ENCODE measurements at places on chromosomes 3 and 15. TPM values are rescaled to one million over a fixed set of nuclear protein-coding genes. Genes with fewer than 3 reads are reported as not detected.

DNA sequence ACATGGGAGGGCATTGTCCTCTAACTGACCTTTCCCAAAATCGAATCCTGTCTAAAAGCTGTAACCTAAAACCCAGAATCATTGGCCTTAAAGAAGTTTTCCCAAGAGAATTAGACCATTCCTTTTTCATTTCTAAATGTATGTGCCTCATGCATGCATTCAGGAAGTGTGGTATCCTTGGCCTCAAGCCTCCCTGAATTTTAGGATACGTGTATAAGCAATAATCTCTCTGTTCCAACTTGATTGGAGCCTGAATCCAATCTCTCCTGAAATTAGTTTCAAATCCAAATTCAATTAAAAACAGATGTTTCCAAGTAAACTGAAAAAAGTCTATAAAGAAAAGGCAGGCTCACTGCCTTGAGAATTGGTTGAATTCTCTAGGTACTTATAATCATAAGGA is 86.0 kb upstream of the VEPH1 start:
- no peak for DNase-seq
- no peaks in the 10 kb centered on the region for H3K36me3 ChIP-seq
- no peaks in the 10 kb centered on the region for H3K27me3 ChIP-seq
- no peak overlapping the region for H3K4me3 ChIP-seq

Gene XCR1
- 0.05 TPM for total RNA-seq

DNA sequence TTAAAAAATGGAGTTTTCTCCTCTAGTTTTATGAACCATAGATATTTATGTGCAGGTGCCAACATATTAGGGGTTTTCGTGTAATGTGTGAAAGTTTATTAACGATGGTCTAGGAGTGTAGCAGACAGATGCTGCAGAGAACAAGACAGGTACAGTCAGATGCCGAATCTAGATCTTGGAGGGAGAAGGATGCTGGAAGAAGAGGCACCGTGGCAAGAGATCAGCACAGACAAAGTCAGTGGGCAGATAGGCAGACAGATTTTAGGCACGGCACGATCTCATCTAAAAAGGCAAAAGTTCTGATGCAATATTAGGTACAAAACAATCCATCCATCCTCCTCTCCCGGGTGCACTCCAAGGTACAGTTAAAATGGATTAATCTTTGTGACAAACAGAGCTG is 161.6 kb downstream of the TIGIT start:
- H3K27me3 ChIP-seq: no peaks in the 10 kb centered on the region
- H3K36me3 ChIP-seq: no peaks in the 10 kb centered on the region
- H3K4me3 ChIP-seq: peak overlapping the region; percentile 49
- H3K4me1 ChIP-seq: peaks cover 3% of the 10 kb centered on the region

DNA sequence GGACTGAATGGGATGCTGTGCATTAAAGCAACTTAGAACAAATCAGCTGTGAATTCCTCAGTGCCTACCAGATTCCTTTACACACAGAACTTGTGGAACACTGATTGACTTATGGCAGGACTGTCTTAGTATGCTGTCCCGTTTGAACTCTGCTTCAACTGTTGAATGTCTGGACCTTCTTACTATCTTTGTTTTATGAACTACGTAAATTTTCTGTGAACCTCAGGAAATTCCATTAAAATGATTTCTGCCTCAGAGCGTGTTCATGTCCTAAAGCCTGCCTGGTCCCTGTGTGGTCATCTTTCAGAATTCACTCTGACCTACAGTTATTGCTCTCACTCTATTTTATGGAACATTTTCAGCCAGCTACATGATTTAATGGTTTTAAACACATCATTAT is 29.4 kb upstream of the FBN1 start:
- no peak for DNase-seq
- no peak overlapping the region for H3K4me3 ChIP-seq
- H3K4me1 ChIP-seq: no peaks in the 10 kb centered on the region

GRCh38 chr15:35720019-35720418 is 174.1 kb upstream of the DPH6 start:
- H3K4me1 ChIP-seq: no peaks in the 10 kb centered on the region
- H3K27me3 ChIP-seq: no peaks in the 10 kb centered on the region
- H3K36me3 ChIP-seq: no peaks in the 10 kb centered on the region
- DNase-seq: no peak
- H3K4me3 ChIP-seq: no peak overlapping the region
- H3K27ac ChIP-seq: no peak overlapping the region

DNA sequence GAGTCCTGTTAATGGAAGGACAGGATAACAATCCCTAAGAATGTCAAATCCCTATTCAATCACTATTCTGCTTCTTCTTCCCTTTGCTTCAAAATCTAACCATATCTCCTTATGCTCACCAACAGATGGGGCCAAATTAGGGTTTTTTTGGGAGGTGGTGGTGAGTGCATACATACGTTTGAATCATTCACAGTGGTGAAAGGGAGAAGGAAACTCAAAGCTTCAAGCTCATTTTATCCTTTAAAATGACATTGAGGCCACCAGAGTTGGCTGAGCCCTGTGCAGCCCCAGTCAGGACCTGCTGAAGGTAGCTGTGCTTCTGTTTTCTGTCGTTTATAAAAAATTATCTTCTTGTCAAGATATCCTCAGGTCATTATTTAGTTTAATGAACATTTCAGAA is 607.5 kb upstream of the AGTR1 start:
- no peaks in the 10 kb centered on the region for H3K36me3 ChIP-seq
- no peaks in the 10 kb centered on the region for H3K27me3 ChIP-seq
- no peaks in the 10 kb centered on the region for H3K4me1 ChIP-seq
- no peak overlapping the region for H3K4me3 ChIP-seq
- H3K27ac ChIP-seq: no peak overlapping the region
- DNase-seq: no peak

GRCh38 chr3:186151077-186151971 is 42.4 kb upstream of the ETV5 start:
- H3K27me3 ChIP-seq: no peaks in the 10 kb centered on the region
- no peak overlapping the region for H3K27ac ChIP-seq
- H3K36me3 ChIP-seq: no peaks in the 10 kb centered on the region
- no peaks in the 10 kb centered on the region for H3K4me1 ChIP-seq
- no peak for DNase-seq

- no peaks in the 10 kb centered on the region for H3K27me3 ChIP-seq
- no peak for DNase-seq
- H3K4me3 ChIP-seq: no peak overlapping the region
- H3K4me1 ChIP-seq: peaks cover 4% of the 10 kb centered on the region
Observed at GRCh38 chr15:65081758-65082157, 5.2 kb downstream of the KBTBD13 start.

DNA sequence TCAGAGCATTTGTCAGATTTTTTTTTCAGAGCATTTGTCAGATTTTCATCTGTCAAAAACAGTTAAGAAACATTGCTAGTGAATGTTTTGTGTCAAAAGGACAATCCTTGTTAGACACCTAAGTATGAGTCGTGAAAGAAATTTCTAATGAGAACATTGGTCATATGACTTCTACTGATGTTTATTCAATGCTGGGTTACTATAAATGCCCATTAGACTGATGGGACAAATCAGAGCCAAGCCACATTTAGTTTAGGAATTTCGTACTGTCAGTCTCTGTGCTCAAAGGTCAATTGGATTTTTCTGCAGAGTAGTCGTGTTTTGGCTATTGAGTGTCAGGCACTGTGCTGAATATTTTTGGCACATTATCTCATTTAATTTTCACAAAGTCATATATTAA is 31.6 kb downstream of the TSC22D2 start:
- no peak for DNase-seq
- H3K27me3 ChIP-seq: no peaks in the 10 kb centered on the region
- no peaks in the 10 kb centered on the region for H3K36me3 ChIP-seq

DNA sequence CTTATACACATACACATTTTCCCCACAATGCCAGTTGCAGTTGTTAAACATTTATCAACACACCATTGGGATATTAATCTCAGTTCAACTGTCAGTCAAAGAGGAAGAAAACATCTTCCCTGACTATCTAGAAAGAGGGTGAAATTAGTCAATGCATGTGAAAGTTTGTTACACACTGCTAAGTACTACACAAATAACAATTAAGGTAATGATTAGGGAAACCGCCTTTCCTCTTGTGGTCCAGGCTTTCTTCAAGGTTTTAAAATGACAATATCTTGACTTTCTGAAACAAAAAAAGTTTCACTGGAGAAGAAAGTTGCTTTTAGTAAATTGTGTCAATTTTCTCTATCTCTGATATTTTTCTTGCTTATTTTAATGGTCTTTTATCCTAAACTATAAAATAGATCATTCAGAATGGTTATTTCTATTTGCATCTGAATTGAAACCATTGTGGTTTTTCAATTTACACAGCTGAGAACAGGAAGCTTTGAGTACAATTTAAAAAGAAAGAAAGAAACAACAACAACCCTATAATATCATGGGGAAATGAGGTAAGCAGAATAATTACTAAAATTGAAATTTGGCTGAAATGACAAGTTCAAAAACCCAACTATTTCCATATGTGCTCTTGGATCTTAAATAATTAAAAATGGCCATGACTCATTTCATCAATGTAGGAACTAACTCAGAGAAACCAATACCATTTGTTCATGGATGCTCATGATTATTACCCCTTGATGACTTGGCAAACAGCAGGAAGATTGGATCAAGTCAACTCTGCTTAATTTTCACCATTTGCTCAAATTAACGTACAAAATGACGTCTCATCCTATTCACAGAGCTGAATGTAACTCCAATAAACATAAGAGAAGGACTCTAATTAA is 31.7 kb downstream of the GPR149 start:
- H3K36me3 ChIP-seq: no peaks in the 10 kb centered on the region
- no peak for DNase-seq
- no peaks in the 10 kb centered on the region for H3K27me3 ChIP-seq
- H3K4me3 ChIP-seq: no peak overlapping the region
- no peaks in the 10 kb centered on the region for H3K4me1 ChIP-seq

DNA sequence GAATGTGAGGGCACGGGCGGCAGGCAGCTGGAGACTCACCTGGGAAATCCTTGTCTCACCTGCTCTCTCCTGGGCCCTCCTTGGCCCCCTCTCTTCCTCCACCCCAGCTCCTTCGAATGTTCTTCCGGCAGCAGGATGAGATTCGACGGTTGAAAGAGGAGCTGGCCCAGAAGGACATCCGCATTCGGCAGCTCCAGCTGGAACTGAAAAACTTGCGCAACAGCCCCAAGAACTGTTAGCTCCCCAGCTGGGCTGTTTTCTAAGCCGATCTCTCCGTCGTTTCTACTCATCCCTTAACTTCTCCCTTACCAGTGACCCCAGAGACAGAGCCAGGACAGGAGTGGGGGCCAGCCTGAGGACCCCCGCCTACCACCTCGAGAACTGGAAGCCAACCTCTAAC is 95.0 kb downstream of the ANP32A start:
- peak overlapping the region; percentile 63 for H3K27ac ChIP-seq
- peak; percentile 59 for DNase-seq
- no peak overlapping the region for H3K4me3 ChIP-seq
- peaks cover 16% of the 10 kb centered on the region for H3K4me1 ChIP-seq

DNA sequence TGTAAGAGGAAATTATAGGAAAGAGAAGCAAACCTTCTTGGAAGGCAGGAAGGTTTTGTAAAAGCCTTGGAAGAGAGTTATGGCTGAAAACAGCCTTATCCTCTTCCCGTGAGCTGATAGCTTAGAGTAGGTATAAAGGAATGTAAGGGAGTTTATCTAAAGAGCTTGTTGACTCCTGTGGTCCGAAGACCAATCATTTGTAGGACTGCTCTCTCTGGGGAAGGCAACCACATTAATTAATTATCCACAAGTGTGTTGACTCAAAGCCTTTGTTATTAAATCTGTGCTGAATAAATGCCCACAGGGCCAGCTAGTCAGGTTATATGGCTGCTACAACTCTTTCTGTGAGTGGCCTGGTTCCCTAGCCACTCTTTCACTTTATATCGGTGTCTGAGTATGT is 452.1 kb upstream of the RASGRP1 start:
- H3K4me1 ChIP-seq: peaks cover 2% of the 10 kb centered on the region
- DNase-seq: no peak
- no peaks in the 10 kb centered on the region for H3K27me3 ChIP-seq
- H3K27ac ChIP-seq: no peak overlapping the region
- no peaks in the 10 kb centered on the region for H3K36me3 ChIP-seq

- H3K4me3 ChIP-seq: no peak overlapping the region
- DNase-seq: no peak
- H3K27ac ChIP-seq: no peak overlapping the region
Observed at GRCh38 chr3:72487078-72487765, 361.0 kb downstream of the SHQ1 start.

Gene HSPBAP1
- total RNA-seq: 10.7 TPM

GRCh38 chr3:94734206-94734605 is 671.3 kb downstream of the NSUN3 start:
- H3K27me3 ChIP-seq: no peaks in the 10 kb centered on the region
- no peak overlapping the region for H3K4me3 ChIP-seq
- H3K4me1 ChIP-seq: no peaks in the 10 kb centered on the region

- no peaks in the 10 kb centered on the region for H3K27me3 ChIP-seq
- H3K27ac ChIP-seq: no peak overlapping the region
- H3K4me1 ChIP-seq: no peaks in the 10 kb centered on the region
Observed at GRCh38 chr3:69986419-69986818, 13.1 kb upstream of the SAMMSON start.

- no peaks in the 10 kb centered on the region for H3K36me3 ChIP-seq
- no peaks in the 10 kb centered on the region for H3K27me3 ChIP-seq
- H3K4me1 ChIP-seq: peaks cover 4% of the 10 kb centered on the region
Observed at GRCh38 chr3:126389794-126390146, 4.9 kb upstream of the CFAP100 start.

DNA sequence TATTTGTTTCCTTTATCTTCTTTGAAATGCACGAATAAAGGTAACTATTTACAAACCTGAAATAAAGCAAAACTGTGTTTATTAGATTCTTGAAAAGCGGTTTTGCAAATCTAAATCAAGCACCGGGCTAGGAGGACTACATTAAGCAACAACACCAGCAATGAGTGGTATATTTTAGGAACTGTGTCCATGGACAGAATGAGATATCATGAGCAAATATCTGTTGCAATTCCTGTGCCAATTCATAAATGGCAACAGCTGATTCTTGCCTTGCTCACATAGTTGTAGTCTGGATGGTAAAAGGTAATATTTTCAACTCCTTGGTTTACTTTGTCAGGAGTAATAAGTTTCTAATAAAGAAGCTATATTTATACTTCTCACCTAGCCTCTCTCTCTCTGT is 403.3 kb downstream of the LPP start:
- DNase-seq: no peak
- no peaks in the 10 kb centered on the region for H3K27me3 ChIP-seq
- no peak overlapping the region for H3K27ac ChIP-seq
- H3K4me1 ChIP-seq: no peaks in the 10 kb centered on the region

- no peak for DNase-seq
- no peaks in the 10 kb centered on the region for H3K27me3 ChIP-seq
- H3K36me3 ChIP-seq: no peaks in the 10 kb centered on the region
- no peak overlapping the region for H3K4me3 ChIP-seq
Observed at GRCh38 chr3:71936681-71937080, 151.7 kb upstream of the PROK2 start.

- no peaks in the 10 kb centered on the region for H3K27me3 ChIP-seq
- no peak overlapping the region for H3K27ac ChIP-seq
- DNase-seq: no peak
- no peaks in the 10 kb centered on the region for H3K36me3 ChIP-seq
- no peak overlapping the region for H3K4me3 ChIP-seq
- H3K4me1 ChIP-seq: no peaks in the 10 kb centered on the region
Observed at GRCh38 chr3:118636841-118637240, 397.8 kb downstream of the IGSF11 start.

Gene EPHB3
- 20.8 TPM for total RNA-seq

All from ovary (tissue), 10 donors.